CD4-positive, alpha-beta memory T cell (primary cell): ENCODE measurements at places on chromosomes 3 and 15. TPM values are rescaled to one million over a fixed set of nuclear protein-coding genes. Genes with fewer than 3 reads are reported as not detected.

TMCO5A gene
- total RNA-seq, result not detected

AADACL2 gene
- not detected for total RNA-seq

ECE2 gene
- total RNA-seq, result not detected

DNA sequence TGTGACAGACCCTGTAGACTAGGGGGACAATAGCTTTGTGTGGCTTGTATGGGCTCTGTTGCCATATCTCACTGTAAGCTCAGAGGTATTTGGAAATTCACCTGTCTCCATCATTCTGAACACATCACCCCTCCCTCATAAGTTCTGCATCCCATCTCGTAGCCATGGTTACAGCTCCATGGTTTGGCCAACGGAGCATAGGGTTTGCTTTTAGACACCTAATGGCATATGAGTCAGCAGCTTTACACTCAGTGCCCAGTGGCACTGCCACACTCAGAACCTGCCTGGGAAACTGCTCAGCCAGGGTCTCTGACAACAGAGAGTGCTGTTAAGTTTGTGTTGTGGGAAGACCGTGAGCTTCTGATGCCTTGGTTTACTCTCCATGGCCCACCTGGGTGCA, 67.3 kb downstream of the CCK start:
- H3K4me1 ChIP-seq, result no peaks in the 10 kb centered on the region
- no peaks in the 10 kb centered on the region for H3K27me3 ChIP-seq
- no peak overlapping the region for H3K27ac ChIP-seq
- H3K36me3 ChIP-seq, result peaks cover 34% of the 10 kb centered on the region
- no peak for DNase-seq
- no peak overlapping the region for H3K4me3 ChIP-seq

- no peaks in the 10 kb centered on the region for H3K27me3 ChIP-seq
- H3K27ac ChIP-seq, result no peak overlapping the region
- DNase-seq, result no peak
Measured at GRCh38 chr15:99721896-99722295, 11.3 kb downstream of the LYSMD4 start.

GRCh38 chr15:55279100-55279745, 10.4 kb downstream of the RAB27A start:
- peaks cover 84% of the 10 kb centered on the region for H3K4me1 ChIP-seq
- H3K4me3 ChIP-seq, result peak overlapping the region; percentile 25
- H3K27ac ChIP-seq, result peak overlapping the region; percentile 56
- H3K27me3 ChIP-seq, result no peaks in the 10 kb centered on the region
- no peaks in the 10 kb centered on the region for H3K36me3 ChIP-seq

- H3K27ac ChIP-seq, result no peak overlapping the region
- no peaks in the 10 kb centered on the region for H3K4me1 ChIP-seq
- no peak overlapping the region for H3K4me3 ChIP-seq
- no peak for DNase-seq
Measured at GRCh38 chr3:28915741-28916500, 364.9 kb upstream of the RBMS3 start.

DNA sequence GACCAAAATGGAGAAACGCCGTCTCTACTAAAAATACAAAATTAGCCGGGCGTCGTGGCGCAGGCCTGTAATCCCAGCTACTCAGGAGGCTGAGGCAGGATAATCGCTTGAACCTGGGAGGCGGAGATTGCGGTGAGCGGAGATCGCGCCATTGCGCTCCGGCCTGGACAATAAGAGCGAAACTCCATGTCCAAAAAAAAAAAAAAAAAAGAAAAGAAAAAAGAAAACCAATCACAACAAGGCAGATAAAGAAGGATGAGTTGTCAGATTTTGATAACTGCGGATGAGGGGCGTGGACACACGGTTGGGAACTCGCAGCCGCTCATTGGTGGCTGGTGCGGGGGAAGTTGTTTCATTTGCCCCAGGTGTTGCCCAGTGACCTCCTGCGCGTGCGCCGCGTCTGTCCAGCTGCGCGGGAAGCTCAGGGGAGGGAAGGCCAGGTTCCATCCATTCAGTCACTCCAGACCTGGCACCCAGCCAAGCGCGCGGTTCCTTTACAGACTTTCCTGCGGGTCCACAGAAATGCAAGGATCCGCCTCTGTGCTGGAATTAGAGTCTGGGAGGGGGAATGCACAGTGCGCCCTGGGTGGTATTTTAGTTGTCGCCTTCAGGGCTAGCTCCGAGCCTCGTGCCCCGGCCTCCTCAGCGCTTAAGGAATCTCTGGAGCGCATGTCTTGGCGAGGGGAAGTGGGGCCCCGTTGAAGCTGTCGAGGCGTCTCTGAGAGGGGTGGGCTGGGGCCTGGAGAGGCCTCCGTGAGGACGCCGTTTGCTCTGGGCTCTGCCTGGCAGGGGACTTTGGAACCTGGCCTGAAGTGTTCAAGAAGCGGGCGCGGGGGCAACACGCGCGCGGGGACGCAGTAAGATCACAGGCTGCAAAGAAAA, 708 bp upstream of the GCHFR start:
- H3K27me3 ChIP-seq, result no peaks in the 10 kb centered on the region
- H3K27ac ChIP-seq, result peak overlapping the region; percentile 64
- H3K4me3 ChIP-seq, result peak overlapping the region; percentile 61
- no peaks in the 10 kb centered on the region for H3K36me3 ChIP-seq

DNA sequence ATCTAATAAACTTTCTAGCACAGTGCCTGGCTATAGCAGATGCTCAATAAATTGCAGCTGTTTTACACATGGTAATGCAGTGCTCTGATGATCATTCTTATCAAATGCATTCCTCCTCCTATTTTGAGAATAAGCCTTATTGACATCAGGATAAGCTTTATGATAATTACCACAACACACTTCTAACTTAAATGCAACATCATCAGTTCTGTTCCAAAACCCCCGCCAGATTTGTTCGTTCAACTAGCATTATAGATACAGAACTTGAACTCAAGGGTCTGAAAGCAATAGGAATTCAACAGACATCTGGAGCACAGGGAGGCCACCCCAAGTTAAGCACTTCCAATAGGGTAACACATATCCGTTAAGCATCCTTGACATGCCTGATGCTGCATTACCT, 684.4 kb upstream of the LMCD1 start:
- H3K4me3 ChIP-seq, result no peak overlapping the region
- no peaks in the 10 kb centered on the region for H3K36me3 ChIP-seq
- no peaks in the 10 kb centered on the region for H3K27me3 ChIP-seq
- DNase-seq, result no peak

DNA sequence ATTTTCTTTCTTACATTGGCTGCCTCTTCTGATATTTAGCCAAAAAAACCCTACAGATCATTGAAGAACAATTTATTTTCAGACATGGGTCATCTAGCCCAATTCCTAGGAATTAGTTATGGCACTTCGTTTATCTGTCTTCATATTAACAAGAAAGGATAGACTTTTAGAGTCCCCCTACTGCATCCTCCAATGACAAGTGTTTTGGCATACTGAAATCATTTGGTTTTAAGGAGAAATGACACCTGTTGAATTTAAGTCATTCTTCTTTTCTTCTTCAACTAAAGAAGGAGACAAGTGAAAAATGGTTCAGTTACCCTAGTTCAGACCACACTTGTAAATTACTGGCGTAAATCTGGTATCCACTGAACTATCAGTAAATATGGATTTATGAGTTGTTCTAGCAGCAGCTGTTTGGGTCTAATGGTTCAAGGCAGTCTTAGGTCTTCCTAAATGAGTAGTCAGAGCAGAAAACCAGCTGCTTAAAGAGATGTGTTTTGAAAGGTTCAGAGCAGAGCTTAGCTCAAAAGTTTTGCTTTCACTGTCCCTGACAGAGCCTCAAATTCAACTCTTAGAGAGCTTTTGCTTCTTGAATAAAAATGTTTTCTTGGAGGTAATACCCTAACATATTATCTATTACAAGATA, 5.6 kb downstream of the VGLL3 start:
- H3K27me3 ChIP-seq, result no peaks in the 10 kb centered on the region
- no peaks in the 10 kb centered on the region for H3K36me3 ChIP-seq
- no peak overlapping the region for H3K27ac ChIP-seq
- H3K4me3 ChIP-seq, result no peak overlapping the region
- no peaks in the 10 kb centered on the region for H3K4me1 ChIP-seq

DNA sequence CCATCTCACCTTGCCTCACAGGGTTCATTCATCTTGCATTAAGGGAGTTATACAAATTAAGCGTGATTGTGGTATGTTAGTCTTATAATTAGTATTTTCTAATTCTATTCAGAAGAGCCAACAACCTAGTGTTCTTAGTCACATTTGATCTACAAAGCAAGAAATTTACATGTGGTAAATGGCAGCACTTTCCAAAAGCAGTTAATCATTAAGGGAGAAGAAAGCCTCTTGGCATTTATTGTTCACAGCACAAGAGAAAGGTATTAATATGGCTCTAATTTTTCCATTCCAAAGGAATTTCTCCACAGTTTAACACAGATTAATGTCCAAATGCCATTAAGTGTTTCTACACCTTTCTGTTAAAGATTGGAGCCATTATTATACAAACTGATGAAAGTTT, 1077.1 kb downstream of the ZPLD1 start:
- DNase-seq, result no peak
- H3K4me1 ChIP-seq, result no peaks in the 10 kb centered on the region
- H3K36me3 ChIP-seq, result no peaks in the 10 kb centered on the region
- H3K27ac ChIP-seq, result no peak overlapping the region
- no peak overlapping the region for H3K4me3 ChIP-seq
- no peaks in the 10 kb centered on the region for H3K27me3 ChIP-seq

DNA sequence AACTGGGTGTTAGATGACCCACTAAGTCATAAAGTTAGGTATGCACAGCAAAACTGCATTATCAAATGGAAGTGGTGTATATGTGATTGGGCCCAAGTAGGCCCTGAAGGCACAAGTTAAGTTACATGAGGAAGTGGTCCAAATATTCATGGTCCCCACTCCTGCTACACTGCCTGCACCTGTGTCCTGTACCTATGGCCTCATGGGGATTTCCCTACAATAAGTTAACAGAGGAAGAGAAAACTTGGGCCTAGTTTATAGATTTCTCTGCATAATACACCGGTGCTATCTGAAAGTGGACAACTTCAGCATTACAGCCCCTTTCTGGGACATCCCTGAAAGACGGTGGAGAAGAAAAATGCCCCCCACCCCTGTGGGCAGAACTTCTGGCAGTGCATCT, 41.5 kb downstream of the STRIT1 start:
- no peak for DNase-seq
- H3K27me3 ChIP-seq, result no peaks in the 10 kb centered on the region
